MCF 10A (cell line): ENCODE measurements at places on chromosomes 4 and X.
A peak's percentile ranks its signal among the peaks of the same experiment; 100 is the strongest.

DNA sequence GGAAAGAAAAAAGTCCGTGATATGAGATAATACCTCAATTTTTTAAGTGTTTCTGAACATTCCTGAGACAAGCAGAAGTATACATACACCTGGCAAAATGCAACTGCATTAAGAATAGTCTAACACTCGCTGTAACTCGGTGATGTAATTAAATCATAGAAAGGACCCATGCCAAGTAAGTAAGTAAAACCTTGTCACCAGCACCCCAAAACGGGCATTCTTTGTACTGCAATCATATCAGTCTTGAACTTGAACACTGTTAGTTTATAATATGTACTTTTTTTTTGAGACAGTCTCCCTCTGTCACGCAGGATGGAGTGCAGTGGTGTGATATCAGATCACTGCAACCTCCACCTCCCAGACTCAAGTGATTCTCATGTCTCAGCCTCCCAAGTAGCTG is 47.4 kb downstream of the SMIM14 start:
- DNase-seq, result peak; percentile 68

DNA sequence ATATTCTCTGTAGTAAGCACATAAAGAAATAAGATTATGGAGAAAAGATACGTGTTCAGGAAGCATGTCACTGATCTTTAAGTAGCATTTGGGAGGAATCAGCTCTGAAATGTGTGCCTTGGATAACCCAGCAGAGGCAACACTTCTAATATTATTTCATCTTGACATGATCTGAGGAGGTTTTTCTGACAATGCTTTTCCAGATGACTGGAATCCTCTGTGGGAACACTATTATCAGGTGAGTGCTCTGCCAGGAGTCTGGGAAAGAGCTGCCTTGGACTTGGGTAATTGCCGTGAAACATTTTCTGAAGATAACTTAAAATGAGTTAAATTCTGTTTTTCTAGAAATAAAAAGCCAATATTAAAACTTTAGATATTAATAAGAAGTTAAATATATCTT is 78.2 kb upstream of the QRFPR start:
- no peak for DNase-seq

DNA sequence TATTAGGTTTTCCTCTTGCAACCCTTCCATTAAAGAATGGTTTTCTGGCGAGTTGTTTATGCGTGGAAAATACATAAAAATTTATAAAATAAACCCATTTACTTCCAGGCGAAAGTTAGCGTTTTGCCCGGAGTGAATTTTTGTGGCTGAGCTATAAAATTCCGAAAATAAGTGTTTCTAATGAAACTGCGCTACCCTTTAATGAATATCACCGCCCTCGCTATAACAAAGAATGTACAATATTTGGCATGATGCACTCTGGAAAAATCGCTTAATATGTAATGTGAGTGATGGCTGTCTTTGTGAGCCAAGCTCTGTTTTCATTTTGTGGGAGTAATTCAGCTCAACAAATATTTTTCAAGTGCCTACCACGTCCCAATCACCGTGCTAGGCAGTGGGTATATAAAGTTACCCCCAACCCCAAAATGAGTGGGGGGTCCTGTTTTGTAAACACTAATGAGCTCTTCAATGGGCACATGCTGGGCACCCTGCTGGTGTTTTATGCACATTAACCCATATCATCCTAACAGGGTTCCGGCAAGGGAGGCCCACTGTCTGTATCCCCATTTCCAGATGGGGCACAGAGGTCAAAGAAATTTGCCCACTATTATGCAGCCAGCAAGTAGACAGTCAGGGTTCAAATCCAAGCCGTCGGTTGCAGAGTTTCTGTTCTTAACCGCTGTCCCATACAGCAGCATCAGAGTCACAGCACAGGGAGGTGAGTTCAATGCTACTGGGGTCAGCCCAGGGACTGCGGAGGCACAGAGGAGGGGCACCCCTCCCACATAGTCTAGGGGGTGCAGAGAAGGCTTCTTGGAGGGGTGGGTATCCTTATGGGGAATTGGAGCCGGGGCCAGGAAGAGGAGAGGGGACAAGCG is 65.7 kb upstream of the STX18 start:
- no peak for DNase-seq

- peak; percentile 27 for DNase-seq
These were observed 50.9 kb upstream of the PRDX4 start for GRCh38 chrX:23616361-23616760.

DNA sequence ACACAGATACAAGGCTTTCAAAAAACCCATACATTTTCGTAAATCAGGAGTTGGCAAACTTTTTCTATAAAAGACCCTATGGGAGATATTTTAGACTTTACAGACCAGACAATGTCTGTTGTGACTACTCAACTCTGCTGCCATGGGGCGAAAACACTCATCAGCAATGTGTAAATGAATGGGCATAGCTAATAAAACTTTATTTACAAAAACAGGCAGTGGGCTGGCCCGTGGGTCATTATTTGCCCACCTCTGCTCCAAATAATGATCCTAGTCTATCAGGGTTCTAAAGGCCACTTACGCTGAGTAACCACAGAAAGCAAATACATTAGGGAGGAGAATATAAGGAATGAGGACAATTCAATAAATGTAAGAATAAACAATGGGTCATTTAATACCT is 43.9 kb upstream of the ACSL4 start:
- DNase-seq, result no peak

DNA sequence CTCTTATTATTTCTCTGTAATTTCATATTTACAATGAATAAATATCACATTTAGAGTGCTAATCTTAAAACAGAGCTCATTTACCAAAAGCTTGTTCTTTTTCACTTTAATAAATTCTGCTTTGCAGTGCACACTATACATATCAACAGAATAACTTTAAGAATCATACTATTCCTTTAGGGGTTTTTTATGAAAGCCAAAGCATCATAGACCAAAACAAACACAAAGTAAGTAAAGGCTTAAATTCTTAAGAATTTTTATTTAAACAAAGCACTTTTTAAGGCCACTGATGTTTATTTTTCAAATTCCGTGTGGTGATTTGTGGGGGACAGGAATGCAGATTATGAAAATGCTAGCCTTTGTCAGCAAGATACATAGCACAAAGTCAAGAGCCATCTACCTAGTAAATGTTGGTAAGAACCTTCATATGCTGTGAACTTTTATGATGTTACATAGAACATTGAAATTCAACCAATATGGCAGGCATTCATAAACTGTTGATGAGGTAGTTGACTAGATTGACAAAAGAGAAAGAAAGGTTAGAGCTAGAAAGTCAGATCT is 17.8 kb downstream of the TIGD2 start:
- DNase-seq, result peak; percentile 22

DNA sequence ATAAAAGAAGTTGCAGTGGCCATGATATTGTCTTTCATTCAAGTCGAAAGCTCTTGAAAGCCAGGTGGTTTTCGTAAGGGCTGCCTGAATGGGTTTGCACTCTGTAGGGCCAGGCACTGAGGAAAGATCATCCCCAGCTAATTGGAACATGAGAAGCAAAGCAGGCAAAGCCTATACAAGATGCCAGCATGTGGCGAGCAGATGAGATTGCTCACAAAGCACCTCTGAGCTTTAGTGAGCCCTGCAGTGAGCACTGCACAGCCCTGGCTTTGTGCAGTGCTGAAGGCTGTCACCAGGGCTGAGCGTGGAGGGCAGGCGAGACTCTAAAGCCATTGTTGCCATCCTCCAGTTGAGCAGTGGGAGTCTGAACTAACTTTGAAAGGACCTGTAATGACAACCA is 53.8 kb downstream of the HADH start:
- no peak for DNase-seq
